Astrocyte (in vitro differentiated cells and primary cell): ENCODE measurements at places on chromosomes 6 and 20. TPM values are rescaled to one million over a fixed set of nuclear protein-coding genes. Genes with fewer than 3 reads are reported as not detected.

Gene OR2H2
- total RNA-seq, result not detected in 2 replicates

DNA sequence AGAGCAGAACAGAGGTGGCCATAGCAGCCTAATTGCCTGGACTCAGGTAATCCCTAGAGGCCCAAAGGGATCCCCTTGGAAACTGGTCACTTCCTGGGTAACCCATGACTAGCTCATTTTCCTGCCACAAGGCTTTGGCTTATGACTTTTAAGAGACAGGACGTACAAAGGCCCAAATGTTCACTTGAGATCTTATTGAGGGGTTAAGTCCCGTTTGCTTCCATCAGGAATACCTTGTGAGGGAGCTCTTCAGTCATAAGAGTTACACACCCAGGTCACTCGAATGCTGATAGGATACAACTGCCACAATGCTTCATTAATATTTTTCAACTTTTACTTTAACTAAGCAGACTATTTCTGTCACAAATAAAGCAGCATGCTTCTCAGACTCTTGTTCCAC is 51.7 kb downstream of the TMEM170B start:
- H3K27ac ChIP-seq, result peak overlapping the region; percentile 88
- no peaks in the 10 kb centered on the region for H3K36me3 ChIP-seq
- DNase-seq, result no peak

Gene SLC22A1
- 2.1 and 3.2 TPM in 2 replicates for total RNA-seq

Gene SLC22A16
- total RNA-seq, result not detected in 2 replicates

DNA sequence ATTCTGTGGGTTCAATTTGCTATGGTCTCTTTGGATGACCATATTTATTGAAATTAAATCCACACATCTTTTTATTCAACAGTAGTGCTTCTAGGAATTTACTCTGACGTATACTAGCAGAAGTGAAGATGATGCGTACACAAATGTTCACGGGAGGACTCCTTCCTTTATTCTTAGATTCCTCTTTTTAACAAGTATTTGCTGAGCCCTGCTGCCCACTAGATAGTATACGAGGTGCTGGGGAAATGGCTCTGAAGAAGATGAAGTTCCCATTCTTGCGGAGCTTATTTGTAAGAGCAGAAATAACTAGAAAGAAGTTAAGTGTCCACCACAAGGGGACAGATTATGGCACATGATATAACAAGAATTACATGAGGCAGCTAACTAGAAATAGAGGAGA is 145.2 kb downstream of the DOK5 start:
- H3K4me3 ChIP-seq, result no peak overlapping the region
- no peaks in the 10 kb centered on the region for H3K36me3 ChIP-seq
- DNase-seq, result no peak
- H3K4me1 ChIP-seq, result peaks cover 19% of the 10 kb centered on the region
- H3K27me3 ChIP-seq, result no peaks in the 10 kb centered on the region

GRCh38 chr20:15842872-15843271 is 730.4 kb downstream of the KIF16B start:
- DNase-seq, result no peak
- no peaks in the 10 kb centered on the region for H3K27me3 ChIP-seq
- no peak overlapping the region for H3K4me3 ChIP-seq
- H3K36me3 ChIP-seq, result no peaks in the 10 kb centered on the region
